Fibroblast of skin of back (primary cell): ENCODE measurements at places on chromosomes 11 and 22.

DNA sequence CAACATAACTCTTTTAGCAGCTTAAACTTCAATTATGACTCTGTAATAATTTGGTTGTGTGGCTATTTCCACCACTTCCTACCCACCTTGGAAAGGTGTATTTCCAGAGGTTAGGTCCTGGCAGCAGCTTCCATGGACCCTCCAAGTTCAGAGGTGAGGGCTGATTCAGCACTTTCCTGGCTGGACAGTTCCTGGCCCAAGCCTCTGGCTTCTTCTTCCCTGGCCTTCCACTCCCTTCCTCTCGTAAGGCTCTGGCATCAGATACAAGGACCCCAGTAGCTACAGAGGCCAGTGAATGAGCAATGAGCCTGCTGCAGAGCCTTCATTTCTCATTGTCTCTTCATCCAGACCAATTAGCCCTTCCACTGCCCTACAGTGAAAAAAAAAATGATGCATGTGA, 98.1 kb upstream of the KIRREL3 start:
- peak; percentile 1 for DNase-seq

DNA sequence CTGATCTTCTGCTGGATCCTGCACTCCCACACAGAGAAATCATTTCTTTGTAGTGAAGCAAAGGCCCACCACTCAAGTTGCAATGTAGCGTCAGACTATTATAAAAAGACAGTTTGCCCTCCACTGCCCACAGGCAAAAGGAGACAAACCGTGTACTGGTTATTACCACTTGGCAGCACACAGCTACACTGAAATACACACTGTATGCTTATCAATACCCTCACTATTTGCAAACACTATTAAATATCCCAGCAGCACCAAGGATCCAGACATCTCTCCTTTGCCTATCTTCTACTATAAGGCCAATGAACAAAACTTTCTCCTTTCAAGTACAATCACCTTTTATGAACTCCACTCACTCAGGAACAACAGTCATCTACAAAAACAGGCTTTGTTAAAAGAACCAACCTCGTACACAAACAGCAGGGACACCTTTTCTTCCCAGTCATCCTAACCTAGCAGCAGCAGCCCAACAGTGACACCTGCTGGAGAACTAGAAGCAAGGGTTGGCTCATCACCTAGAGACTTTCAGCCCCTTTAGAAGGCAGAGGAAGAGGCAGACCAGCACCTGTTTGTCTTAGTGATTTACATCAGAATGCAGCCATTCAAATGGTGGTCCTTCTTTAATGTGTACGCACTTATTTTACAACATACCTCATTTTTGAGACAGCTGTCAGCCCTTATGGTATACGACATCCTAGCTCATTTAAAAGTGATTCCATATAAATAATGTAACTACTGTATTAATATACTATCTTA, 56.1 kb downstream of the AMBRA1 start:
- peak; percentile 77 for DNase-seq

DNA sequence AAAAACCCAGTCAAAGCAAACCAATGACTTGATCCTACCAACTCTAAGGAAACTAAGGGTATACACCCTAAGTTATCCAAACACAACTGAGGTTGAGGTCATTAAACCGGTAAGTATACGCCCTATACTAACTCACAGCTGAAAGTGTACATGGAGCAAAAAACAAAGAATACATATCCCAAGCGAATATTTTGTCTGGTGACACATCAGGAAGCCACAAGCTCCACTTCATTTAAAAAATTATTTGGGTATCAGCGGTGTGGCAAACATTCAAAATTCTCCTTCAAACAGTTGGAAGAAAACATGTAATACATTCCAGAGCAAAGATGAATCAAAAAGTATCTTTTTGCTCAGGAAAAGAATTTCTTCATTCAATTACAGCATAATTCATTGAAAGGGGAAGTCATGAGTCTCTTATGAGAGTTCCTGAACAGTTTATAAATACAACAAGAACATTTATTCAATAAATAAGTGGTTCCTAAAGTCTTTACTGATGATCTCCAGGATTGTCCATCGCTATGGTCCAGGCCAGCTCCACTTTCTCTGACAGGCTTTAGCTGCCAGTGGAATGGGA, 4.5 kb upstream of the JAML start:
- peak; percentile 15 for DNase-seq

DNA sequence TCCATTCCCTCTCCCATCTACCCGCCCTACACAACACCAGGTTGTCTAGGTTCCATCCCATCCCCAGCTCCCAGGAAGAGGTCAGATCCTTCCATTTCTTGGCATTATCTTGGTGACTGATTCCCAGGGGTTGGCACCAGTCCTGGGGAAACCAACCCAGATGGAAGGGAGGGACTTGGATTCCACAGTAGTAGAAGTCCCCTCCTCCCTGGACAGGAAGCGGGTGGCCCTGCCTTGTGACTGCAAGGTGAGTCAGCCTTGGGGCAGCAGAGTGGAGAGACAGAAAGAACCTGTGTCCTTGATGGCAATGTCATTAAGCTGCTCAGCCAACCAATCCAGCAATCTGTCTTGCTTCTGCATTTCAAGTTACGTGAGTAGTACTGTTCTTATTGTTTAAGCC, 26.5 kb downstream of the SYT13 start:
- peak; percentile 84 for DNase-seq

- no peak for DNase-seq
Observed at GRCh38 chr22:37164505-37164887, 14.8 kb upstream of the IL2RB start.

DNA sequence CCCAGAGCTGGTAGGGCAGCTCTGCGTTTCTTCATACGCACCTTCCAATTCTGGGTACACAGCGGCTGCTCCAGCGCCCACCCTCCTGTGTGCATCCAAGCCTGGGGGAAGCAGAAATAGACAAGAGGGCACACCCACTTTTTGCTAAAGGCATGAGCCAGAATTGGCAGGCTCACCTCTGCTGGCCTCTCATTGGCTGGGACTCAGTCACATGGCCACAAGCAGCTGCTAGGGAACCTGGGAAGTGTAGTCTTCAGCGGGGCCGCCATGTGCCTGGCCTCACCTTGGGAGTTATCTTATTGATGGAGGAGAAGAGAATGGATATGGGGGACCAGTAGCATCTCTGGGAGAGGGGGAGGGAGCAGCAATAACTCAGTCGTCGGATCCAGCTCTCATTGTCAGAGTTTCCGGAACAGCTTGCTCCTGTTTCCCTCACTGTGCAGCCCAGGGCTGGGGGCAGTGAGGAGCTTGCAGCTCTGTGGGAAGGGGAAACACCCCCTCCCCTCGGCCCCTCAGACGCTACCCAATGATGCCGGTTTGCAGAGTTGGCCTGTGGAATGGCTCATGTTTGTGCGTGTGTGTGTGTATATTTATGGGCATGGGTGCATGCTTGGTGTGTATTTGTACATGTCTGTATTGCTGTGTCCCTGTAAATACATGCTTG, 11.8 kb upstream of the MIEF1 start:
- peak; percentile 74 for DNase-seq

GRCh38 chr11:65432100-65432650, 9.6 kb downstream of the NEAT1 start:
- no peak for DNase-seq
